ENCODE measurements at places on chromosomes 1 and 21.

GRCh38 chr1:61051719-61052394, 30.5 kb upstream of the NFIA start:
- no peak for DNase-seq

GRCh38 chr1:44500181-44501046, 95.4 kb downstream of the RNF220 start:
- peak; percentile 16 for DNase-seq

DNA sequence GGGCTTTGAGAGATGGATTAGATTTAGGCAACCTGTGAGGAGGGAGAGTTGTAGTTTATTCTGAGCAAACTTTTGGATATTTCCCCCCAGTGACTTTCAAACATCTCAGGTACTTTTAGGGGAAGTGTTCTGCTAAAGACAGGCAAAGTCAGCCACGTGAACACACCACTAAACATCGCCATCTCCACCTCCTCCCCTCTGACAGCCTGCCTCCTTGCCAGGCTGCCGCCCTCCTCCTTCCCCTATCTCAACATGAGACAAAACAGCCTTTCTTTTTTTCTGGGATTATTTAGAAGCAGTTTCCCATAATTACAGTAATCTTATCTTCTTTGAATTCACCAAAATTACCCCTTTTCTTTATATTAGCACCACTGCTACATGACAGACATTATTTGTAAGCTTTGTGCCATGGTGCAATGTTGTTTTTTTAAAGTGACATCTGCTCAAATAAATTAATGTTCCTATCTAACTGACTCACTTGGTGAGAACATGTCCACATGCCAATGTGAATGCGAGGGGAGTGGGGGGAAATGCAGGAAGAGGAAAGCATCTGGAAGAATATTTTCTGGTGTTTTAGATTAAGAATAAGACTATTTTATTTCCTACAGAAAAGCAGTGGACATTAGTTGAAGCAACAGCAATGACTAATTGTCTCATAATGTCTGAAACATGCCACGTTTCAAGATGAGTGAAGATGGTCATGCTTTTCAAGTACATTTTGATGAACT, 147.8 kb upstream of the ATP1B1 start:
- no peak for DNase-seq

DNA sequence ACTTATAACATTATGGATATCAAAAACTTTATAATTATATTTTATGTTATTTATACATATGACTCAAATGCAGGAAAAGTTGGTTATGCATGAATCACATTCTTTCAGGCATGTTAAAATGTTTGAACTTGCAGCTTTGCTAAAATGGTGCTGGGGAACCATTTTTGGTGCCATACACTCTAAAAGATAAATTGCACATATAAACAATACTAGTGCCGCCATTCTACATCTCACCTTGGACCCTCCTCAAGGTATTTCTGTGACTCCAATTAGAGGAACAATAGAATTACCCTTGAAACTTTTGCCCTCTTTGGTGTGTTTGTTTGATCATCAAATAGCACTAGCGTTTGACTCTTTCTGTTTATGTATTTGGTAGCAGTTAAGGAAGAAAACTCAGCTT, 997 bp downstream of the PRKACB start:
- DNase-seq = no peak

DNA sequence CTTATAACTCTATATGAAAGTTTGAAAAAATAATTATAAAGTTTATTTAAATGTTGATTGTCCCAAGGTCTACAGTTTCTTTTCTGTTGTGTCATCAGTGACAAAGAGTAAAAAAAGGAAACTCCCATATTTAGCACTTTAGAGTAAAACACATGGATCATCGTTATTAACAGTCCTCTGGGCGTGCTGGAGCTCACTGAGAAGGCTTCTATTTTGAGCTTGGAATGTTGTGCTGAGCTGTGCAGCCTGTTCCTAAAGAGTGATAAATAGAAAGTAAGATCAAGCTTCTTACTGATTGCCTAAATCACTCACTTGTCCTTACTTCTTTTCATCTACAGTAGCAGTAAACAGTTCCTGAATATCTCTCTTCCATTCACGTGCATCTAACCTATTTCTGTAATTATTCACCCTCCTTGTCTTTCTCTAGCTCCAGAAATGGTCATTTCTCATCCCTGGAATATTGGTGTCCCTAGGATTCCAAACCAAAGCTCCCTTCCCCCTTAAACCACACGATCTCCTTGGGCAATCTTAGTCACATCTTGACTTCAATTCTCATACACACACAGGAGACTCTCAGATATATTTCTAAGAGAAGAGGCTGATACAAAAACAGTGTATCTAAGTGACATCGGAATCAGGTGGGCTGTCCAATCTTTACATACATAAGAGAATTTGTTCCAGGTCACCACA, 11.9 kb downstream of the GBP5 start:
- DNase-seq = no peak

GRCh38 chr1:110618668-110619067, 12.5 kb upstream of the KCNA2 start:
- no peak for DNase-seq

DNA sequence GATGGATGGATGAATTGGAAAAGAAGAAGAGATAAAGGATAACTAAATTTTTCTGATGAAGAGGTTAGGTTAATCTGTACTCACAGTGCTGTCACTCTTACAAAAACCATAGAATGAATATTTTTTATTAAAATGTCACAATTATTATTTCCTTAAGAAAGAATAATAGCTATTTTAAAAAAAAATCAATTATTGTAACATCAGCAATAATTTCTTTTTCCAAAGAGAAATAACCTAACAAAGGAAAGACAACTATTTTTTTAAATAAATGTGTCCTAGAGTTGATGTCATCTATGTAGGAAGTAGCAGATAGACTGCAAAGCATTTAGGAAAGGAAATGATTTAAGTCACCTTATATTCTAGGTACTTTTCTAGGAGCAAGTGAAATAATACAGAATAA, 33.6 kb upstream of the PLPPR4 start:
- no peak for DNase-seq

- no peak for DNase-seq
Measured at GRCh38 chr1:80933346-80933745, 867.4 kb upstream of the ADGRL2 start.

DNA sequence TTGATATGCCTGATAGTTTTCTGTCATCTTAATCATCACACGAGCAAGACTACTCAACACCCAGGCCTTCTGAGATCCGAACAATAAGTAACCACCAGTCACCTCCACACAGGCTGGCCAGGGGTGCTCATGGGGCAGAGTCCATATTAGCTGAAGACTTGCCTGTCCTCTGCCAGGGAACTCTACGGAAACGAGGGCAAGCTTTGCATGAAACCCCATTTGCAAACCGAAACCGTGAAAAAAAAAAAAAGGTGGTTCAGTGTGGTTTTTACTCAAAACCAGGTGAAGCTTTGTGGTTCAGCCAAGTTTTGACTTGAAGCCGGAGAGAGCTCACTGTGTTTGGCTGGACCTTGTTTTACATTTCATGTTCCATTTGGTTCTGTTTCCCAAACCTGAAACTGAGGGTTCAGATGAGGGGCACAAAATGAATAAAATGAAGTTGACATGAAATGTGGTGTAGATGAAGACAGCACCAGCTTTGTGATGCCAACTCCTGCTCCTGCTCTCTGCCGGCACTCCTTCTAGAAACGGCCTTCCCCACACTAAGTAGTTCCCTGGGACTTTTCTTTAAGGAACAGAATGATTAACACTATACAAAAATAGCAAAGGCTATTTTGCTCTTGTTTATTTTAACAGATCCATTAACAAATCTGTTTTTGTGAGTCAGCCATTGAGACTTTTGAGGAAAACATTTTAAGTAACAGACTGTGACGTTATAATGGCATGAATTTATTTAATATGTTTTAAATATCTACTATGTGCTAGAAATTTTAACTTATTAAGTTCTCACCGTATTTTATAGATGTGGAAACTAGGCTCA, 74.7 kb downstream of the RUNX1 start:
- no peak for DNase-seq

GRCh38 chr1:205317311-205317917, 4.1 kb downstream of the NUAK2 start:
- peak; percentile 99 for DNase-seq

DNA sequence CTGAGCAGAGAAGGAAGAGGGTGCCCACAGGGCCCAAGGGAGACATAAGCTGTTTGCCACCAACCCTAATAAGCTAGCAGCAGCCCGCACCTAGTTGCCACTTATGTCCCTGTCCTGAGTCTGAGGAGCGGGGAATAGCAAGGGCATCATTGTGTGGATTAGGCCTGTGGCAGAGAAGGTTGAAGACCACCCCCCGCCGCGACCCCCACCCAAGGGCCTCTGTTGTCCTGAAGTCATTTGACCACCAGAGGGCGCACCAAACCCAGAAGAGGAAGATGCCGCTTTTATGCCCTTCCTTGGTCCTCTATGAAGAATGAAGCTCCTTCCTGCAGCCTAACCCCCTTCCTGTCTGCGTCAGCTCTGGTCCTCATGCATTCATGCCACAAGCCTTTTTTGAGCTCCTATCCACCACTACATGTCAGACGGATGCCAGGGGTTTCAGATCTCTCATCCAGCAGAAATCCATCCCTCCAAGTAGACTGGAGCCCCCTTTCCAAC, 16.6 kb downstream of the RHBG start:
- peak; percentile 63 for DNase-seq

- DNase-seq = no peak
Measured at GRCh38 chr1:206969090-206969489, 1.2 kb downstream of the FCAMR start.

- DNase-seq = no peak
Measured at GRCh38 chr1:191255354-191256054, 777.8 kb upstream of the BRINP3 start.

DNA sequence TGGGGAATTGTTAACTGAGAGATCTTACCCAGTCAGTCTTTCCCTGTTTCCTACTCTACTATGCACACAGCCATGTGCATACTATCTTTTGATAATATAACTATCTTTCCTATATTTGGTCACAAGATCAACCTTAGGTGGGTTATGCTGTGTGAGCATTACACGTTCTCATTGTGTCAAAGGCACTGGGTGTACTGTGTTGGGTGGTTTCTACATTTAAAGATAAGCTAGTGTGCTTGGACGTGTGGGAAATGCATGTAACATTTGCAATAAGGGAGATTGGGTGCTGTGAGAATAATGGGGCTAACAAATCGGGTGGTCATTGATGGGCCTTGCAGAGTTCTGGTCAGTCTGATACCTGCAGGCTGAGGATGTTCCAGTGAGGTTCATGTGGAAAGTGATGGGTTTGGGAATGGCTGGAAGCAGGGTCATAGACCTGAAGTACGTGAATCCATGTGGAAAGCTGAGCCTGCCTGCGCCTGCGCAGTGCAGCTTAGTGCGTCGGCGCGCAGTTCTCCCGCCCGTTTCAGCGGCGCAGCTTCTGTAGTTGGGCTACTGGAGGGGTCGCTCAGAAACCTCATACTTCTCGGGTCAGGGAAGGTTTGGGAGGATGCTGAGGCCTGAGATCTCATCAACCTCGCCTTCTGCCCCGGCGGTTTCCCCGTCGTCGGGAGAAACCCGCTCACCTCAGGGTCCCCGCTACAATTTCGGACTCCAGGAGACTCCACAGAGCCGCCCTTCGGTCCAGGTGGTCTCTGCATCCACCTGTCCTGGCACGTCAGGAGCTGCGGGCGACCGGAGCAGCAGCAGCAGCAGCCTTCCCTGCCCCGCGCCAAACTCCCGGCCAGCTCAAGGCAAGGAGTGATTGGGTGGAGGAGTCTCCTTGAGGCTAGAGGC, at the start of gene MSH4:
TSS of gene MSH4 (plus strand) at position 507 of the 897 bp plus-strand sequence. CDS start at position 611, 104 bp downstream.
- DNase-seq = no peak

DNA sequence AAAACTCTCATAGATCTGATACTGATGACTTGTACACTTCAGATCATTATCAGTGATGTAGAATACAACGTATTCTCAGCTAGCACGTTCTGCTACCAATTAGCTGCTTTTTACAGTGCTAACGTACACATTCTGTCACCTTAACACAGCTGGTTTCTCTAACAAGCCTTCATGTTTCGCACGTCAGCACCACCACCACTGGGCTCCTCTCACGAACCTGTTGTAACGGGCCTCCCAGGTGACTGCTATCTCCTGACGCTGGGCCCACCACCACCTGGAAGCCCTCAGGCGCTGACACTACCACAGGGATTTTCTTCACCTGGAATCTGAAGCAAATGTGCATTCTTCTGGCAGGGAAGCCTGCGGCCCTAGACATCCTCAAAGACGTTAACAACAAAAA, 19.8 kb downstream of the TOMM20 start:
- no peak for DNase-seq

DNA sequence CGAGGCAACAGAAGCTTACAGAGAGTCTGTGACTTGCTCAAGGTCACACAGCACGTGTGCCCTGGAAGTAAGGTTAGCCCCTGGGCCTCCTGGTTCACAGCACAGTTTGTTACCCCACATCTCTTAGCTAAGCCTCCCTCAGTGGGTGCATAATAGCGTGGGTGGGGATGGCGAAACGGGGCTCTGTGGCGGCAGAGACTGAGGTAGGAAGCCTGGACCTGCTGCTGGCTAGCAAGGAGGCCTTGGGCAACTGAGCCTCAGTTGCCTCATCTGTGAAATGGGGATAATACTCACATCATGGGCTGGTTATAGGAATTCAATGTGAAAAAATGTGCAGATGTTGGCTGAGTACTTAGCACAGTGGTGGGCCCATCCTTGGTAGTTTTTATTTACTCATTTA, 596 bp downstream of the PADI4 start:
- no peak for DNase-seq
